Activated naive CD4-positive, alpha-beta T cell treated with Interleukin-2 at 50 U/mL for 16 hours (primary cell): ENCODE measurements at places on chromosomes 1 and 21.

- no peak for DNase-seq
Measured at GRCh38 chr1:227065311-227065710, 125.2 kb downstream of the COQ8A start.

DNA sequence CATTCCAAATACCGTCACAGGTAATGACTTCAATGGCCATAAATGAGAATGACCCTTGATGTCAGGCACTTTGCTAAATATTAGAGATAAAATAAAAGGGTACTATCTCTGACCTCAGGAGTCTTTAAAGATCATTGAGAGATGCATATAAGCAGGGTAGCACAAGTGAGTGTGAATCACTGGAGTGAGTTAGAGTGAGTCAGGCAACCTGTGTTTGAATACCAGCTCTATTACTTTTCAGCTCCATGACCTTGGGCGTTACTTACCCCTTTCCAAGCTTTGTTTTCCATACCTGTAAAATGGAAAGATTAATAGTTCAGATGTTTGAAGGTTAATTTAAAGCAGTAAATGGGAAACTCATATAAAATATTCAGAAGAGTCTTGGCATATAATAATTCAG, 1058.0 kb upstream of the ADGRL4 start:
- DNase-seq, result no peak

DNA sequence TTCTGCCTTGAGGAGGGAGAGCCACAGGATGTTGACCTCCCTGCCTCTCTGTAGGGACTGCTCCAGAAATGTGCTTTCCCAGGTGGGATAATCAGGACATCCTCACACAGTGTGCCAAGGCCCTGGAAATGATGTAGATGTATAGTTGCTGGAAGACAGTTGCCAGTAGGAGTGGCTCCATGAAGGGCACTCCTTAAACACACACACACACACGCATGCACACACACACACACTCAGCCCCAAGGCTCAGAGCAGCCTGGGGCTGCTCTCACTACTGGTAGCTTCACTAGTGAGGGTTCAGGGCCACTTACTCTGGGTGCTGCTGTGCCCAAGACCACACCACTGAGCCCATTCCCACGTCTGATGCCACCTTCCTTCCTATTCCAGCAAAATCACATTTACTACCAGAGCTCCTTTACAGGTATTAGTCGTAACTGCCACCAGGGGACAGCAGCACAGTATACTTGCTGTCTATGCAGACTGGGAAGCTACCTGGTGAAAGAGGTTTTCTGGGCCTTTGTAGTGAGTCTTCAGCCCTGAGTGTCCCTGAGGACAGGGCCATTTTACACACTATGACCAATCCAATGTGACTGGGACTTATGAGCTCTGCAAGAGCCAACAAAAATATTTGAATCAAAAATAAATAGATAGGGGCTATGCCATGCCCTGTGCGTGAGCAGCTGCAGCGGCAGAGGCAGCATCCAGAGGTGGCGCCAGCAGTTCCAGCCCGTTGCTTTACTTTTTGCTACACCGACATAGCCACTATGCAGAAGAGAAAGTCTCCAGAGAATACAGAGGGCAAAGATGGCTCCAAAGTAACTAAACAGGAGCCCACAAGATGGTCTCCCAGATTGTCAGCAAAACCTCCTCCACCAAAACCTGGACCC, 15.0 kb downstream of the CRNN start:
- peak; percentile 11 for DNase-seq

DNA sequence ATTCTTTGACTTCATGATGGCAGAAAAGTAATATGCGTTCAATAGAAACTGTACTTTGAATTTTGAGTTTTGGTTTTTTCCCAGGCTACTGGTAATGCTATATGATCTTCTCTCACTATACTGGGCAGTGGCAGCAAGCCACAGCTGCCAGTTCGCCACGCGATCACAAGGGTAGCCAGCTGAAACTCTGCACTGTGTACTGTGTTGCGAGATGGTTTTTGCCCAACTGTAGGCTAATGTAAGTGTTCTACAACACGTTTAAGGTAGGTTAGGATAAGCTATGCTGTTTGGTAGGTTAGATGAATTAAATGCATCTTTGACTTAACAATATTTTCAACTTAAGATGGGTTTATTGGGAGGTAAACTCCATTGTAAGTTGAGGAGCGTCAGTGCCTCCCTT, 123.1 kb downstream of the NRDC start:
- no peak for DNase-seq

GRCh38 chr1:32702599-32703478, at the start of gene SYNC:
SYNC (minus strand) TSS chr1:32702770; CDS start chr1:32702660, 110 bp downstream.
- peak; percentile 7 for DNase-seq

- no peak for DNase-seq
Measured at GRCh38 chr1:116804736-116805135, 50.5 kb downstream of the CD2 start.

- no peak for DNase-seq
Measured at GRCh38 chr1:55154616-55155015, 60.5 kb downstream of the USP24 start.

DNA sequence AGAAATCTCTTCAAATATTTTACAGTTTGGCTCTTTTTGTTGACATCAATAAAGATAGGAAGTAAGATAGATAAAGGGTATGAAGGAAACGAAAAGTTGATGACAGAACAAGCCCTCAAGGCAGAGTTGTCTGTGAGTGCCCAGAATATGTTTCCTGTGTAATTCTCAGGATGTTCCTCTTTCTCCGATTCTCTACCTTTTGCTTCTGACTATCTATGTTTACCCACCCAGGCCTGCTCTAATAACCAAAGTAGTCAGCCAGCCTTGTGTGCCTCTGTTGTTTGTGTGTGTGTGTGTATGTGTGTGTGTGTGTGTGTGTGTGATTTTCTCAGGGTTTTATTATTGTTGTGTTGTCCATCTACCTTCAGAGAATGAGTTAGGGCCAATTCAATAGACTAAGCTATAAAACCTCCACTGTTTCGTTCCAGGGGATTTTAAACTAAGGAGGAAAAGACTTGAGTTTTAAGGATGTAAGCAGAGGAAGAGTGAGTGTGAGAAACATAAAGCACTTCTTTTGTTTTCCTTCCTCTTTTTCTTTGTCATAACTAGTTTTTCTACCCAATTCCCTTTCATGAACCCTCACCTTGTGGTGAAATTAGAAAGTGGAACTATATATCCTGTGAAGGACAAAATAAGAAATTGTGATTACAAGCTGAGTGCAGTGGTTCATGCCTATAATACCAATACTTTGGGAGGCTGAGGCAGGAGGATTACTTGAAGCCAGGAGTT, 627.4 kb upstream of the NR5A2 start:
- DNase-seq, result no peak

DNA sequence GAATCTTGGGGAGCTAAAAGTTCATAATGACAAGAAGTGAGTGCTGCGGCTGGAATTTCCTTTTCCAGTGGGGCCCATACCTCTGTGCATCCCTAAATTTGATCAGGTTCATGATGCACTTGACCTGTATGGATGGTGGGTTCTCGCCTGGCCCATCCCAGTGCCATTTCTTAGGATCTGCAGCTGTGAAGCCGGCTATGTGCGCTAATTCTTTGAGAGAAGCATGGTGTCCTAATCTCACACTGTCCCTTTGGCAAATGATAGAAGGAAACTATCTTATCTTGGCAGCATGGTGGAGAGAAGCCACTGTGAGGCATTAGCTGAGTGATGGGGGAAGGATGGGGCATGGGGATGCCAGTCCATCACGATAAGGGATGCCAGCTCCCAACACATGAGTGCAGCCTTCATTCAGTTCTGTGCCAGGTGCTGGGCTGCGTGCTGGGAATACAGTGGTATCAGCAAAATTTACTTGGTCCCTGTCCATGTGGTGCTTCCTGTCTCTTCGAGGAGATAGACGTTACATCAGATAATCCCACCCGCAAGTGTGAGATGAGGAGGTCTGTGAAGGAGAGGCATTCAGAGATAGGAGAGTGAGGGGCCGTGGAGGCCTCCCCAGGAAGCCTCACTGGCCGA, 30.5 kb downstream of the STUM start:
- no peak for DNase-seq
